ENCODE measurements at places on chromosomes 12 and 14.

DNA sequence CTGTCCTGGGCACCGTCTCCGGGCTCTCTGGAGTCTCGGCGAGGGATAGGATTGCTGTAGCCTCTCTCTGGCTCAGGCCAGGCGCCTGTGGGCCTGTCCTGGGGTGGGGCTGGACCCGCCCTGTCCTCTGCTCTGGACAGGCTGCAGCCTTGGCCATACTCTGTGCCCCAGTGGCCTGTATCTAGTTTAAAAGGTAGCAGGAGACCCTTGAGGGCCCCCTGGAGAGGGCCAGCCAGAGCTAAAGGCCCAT is 1.8 kb downstream of the KIF26A start:
- H3K4me1 ChIP-seq, result peaks cover 4% of the 10 kb centered on the region
- no peaks in the 10 kb centered on the region for H3K36me3 ChIP-seq
- H3K27me3 ChIP-seq, result peaks cover 46% of the 10 kb centered on the region
- DNase-seq, result no peak

DNA sequence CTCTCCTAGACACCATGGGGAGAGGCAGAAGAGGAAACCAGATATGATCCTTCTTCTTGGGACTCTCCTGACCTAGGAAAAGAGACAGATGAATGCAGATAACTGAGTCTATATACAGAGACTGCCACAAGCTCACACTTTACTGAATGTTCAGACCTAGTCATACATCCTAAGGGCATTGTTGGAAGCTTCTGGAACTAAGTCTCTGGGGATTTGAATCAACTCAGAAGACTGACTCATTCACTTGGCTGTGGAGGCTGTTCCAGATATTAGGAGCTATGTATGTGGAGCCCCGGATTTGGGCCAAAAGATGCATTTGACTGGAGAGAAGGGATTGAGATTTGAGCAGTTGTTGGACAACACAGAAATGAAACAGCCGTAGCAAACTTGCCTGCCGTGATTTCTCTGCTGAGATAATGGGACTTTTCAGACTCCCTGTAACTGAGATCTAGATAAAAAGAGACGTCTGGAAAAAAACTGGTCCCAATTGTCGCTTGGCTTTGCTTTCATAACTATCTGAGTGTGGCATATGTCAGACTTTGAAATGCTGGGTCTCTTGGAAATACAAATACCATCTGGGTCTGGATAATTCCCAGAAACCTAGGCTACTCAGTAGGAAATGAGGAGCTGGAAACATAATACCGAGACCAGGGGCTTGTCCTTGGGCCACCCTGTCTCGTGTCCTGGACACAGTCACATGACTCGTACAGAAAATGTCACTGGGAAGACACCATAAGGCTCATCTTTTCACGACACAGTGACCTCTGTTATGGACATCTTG is 396.8 kb downstream of the NUAK1 start:
- H3K4me1 ChIP-seq, result peaks cover 15% of the 10 kb centered on the region
- no peaks in the 10 kb centered on the region for H3K27me3 ChIP-seq
- no peak overlapping the region for H3K4me3 ChIP-seq
- DNase-seq, result peak; percentile 1

DNA sequence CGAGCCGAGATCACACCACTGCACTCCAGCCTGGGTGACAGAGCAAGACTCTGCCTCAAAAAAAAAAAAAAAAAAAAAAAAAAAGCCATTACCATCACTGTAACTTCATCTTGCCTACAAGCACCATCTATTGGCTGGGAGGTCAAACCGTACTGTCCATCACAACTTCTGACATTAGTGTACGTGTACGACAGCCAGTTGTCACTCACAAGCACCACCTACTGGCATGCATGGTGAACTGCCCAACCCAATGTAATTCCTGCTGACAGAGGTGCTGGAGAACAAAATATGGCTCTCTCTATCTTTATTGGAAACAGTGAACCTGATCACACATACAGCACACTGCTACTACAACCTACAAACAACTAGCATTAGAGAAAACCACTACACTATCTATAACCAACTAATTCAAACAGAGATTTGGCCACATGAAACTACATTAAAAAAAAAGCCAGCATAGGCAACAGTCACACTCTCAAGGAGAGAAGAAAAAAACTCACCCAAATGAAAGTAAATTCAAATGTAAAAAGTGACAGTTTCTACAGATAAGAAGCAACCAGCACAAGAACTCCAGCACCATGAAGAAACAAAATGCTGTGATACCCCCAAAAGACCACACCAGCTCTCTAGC is 82.3 kb downstream of the PUS7L start:
- H3K4me3 ChIP-seq, result no peak overlapping the region
- no peaks in the 10 kb centered on the region for H3K4me1 ChIP-seq
- no peaks in the 10 kb centered on the region for H3K27me3 ChIP-seq
- no peaks in the 10 kb centered on the region for H3K36me3 ChIP-seq

GRCh38 chr12:122226366-122227125 is 694 bp upstream of the DIABLO start:
- H3K27me3 ChIP-seq, result no peaks in the 10 kb centered on the region
- peaks cover 11% of the 10 kb centered on the region for H3K36me3 ChIP-seq
- H3K27ac ChIP-seq, result no peak overlapping the region

- H3K4me3 ChIP-seq, result no peak overlapping the region
- H3K27ac ChIP-seq, result no peak overlapping the region
- no peaks in the 10 kb centered on the region for H3K36me3 ChIP-seq
- no peak for DNase-seq
- H3K4me1 ChIP-seq, result no peaks in the 10 kb centered on the region
- H3K27me3 ChIP-seq, result no peaks in the 10 kb centered on the region
Measured at GRCh38 chr14:47189911-47190484, 485.4 kb downstream of the MDGA2 start.

DNA sequence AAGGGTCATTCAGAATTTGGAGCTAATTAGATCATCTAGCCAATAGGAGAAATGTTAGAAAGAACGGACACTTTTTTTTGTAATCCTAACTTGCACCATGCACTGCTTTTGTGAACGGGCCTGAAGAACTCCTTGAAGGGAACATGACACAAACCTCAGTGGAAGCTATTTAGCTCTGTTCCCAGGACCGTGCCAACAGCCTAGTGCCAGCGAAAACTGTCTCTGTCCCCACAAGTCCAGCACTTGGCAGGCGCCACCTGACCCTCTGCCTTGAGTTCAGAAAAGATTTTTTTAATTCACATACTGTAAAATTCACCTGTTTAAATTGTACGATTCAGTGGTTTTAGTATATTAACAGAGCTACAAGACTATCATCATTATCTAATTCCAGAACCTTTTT is 31.3 kb upstream of the KCNA5 start:
- H3K27ac ChIP-seq, result no peak overlapping the region
- H3K27me3 ChIP-seq, result no peaks in the 10 kb centered on the region
- no peaks in the 10 kb centered on the region for H3K4me1 ChIP-seq

GRCh38 chr12:22860926-22861325 is 236.0 kb downstream of the ETNK1 start:
- no peak overlapping the region for H3K4me3 ChIP-seq
- no peaks in the 10 kb centered on the region for H3K27me3 ChIP-seq
- no peak overlapping the region for H3K27ac ChIP-seq
- peaks cover 8% of the 10 kb centered on the region for H3K4me1 ChIP-seq
- no peaks in the 10 kb centered on the region for H3K36me3 ChIP-seq
- no peak for DNase-seq

- DNase-seq, result no peak
- H3K36me3 ChIP-seq, result no peaks in the 10 kb centered on the region
- no peak overlapping the region for H3K4me3 ChIP-seq
- H3K27ac ChIP-seq, result no peak overlapping the region
- no peaks in the 10 kb centered on the region for H3K4me1 ChIP-seq
- H3K27me3 ChIP-seq, result no peaks in the 10 kb centered on the region
Measured at GRCh38 chr14:73365727-73366126, 92.6 kb downstream of the NUMB start.

GRCh38 chr14:52175982-52176502 is 91.5 kb upstream of the PTGDR start:
- H3K27ac ChIP-seq, result no peak overlapping the region
- no peak overlapping the region for H3K4me3 ChIP-seq
- no peaks in the 10 kb centered on the region for H3K36me3 ChIP-seq
- DNase-seq, result no peak

GRCh38 chr12:6040815-6041214 is 83.7 kb downstream of the VWF start:
- H3K4me1 ChIP-seq, result peaks cover 10% of the 10 kb centered on the region
- no peaks in the 10 kb centered on the region for H3K27me3 ChIP-seq
- no peaks in the 10 kb centered on the region for H3K36me3 ChIP-seq
- no peak overlapping the region for H3K27ac ChIP-seq
- DNase-seq, result no peak

DNA sequence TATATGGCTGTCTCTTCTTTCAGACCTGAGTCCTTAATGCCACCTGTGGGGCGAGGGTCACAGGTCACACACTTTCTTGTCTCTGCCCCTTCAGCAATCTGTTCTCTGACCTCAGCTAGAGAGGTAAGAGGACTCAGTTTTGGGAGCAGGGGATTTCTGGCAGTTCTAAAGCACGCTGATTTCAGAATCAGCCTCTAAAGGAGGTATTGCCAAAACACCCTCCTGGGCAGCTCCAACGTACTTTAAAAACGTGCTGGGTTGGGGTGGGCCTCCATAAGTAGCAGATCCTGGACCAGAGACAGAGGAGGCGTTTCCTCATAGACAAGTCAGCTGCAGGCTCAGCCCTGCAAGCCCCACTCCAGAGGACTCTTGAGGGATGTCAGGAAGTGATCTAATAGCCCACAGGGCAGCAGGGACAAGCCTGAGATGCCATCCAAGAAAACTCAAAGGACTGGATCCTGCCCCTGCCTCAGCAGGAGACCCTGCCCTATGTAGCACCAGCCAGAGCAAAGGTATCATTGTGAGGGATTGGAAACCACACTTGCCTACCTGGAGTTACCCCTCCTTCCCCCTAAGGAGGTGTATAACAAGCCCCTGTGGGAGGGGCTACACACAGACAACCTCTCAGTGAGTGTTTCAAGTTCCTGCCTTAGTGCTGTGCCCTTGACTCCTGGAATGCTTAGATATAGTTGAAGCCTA is 8.5 kb downstream of the CTDSP2 start:
- DNase-seq, result no peak
- no peaks in the 10 kb centered on the region for H3K36me3 ChIP-seq
- H3K4me1 ChIP-seq, result peaks cover 55% of the 10 kb centered on the region
- H3K27ac ChIP-seq, result peak overlapping the region; percentile 44

DNA sequence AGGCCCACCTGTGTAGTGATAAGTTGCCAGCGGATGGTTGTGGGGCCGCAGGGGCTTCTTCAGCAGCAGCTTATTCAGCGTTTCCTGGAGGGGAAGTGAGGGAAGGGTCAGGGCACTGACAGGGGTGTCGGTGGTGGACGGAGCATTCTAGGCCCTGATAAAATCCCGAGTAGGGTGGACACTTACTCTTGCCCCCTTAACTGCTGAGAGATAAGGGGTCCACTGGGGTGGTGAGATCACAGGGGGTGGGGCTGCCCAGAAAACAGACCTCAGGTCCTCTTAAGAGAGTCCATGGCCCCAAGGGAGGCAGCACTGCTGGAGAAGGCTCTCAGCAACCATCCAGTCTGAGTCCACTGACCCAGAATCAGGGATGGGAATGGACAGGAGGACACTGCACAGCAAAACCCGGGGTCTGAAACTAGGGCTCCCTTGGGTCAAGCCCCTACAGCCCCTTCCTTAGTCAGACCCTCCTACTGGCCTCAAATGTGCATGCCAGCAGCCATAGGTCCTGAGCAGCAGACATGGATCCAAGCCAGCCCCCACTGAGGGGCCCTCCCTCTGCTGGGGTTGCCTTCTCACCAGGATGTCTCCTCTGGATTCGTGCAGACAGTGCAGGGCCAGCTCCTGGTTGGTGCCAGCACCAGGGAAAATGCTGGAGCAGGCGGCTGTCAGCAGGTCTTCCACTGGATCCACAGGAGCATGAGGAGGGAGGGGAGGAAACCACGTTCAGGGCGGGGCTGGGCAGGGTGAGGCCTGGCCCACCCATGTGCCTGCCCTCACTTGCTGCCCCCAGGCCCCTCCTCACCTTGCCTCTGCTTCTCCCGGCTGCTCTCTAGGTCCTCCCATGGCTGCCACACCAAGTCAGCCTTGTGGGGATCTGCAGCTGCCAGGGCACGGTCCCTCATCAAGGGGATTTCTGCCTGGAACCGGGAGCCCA is 12.1 kb upstream of the PNMA1 start:
- no peaks in the 10 kb centered on the region for H3K27me3 ChIP-seq
- H3K4me1 ChIP-seq, result peaks cover 22% of the 10 kb centered on the region
- H3K4me3 ChIP-seq, result no peak overlapping the region

GRCh38 chr14:51527073-51527472 is 124.6 kb upstream of the FRMD6 start:
- peaks cover 8% of the 10 kb centered on the region for H3K4me1 ChIP-seq
- H3K36me3 ChIP-seq, result peaks cover 31% of the 10 kb centered on the region
- no peaks in the 10 kb centered on the region for H3K27me3 ChIP-seq
- no peak overlapping the region for H3K4me3 ChIP-seq
- DNase-seq, result no peak
- H3K27ac ChIP-seq, result no peak overlapping the region

DNA sequence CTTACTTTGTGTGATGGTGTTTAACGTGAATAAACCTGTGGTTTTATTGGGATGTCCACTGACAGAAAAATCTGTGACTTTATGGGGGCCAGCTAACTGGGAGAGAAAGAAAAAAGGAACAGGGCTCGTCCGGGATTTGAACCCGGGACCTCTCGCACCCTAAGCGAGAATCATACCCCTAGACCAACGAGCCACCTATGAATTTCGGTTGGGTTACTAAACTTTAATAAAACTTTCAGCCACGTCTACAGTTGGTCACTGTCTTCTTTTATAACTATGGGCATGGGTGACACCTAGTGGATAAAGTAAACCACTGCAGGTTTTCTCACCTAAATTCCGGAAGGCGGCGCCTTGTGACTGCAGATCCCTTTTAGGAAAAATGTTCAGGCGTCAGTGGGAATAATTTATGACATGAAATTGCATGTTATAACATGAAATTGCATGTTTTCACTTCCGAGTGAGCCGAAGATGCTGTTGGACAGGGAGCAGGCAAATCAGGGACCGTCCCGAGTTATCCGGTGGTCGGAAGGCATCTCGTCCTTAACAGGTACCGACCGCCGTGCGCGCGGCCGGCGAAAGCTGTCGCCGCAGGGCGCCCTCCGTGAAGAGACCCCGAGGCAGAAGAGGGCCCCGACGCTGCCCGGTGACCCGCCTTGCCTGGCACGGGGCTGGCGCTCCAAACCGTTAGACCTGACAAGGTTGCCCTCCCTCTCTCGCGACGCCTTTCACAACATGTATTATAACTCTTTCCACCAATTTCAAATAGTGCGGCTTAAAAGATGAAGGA is 18.2 kb upstream of the RNASE12 start:
- peak; percentile 81 for DNase-seq
- peak overlapping the region; percentile 96 for H3K4me3 ChIP-seq
- peak overlapping the region; percentile 26 for H3K27ac ChIP-seq
- H3K27me3 ChIP-seq, result no peaks in the 10 kb centered on the region

DNA sequence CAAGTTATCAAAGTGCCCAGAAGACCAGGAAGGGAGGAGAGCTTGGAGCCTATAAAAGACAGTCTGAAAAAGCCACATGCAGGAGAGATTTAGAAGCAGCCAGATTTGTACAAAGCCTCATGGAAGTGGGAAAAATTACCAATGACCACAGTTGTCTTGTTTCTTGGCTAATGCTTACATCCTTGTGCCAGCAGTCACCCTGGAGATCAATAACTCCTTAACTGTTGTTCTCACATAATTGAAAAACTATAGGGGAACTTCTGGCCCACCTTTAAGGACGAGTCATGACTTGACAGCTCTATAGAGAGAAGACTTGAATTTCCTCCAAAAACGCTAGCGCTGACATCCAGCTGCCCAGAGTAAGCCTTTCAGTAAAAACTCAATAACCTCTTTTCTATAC is 313.1 kb downstream of the GALC start:
- H3K4me3 ChIP-seq, result no peak overlapping the region
- H3K27me3 ChIP-seq, result no peaks in the 10 kb centered on the region
- no peak overlapping the region for H3K27ac ChIP-seq
- no peaks in the 10 kb centered on the region for H3K4me1 ChIP-seq

- DNase-seq, result no peak
- H3K4me3 ChIP-seq, result no peak overlapping the region
- no peak overlapping the region for H3K27ac ChIP-seq
- peaks cover 9% of the 10 kb centered on the region for H3K4me1 ChIP-seq
- H3K36me3 ChIP-seq, result no peaks in the 10 kb centered on the region
Measured at GRCh38 chr12:116171549-116171948, 105.9 kb downstream of the MED13L start.

Data from keratinocyte (primary cell).